ENCODE measurements at places on chromosomes 4 and X. TPM values are rescaled to one million over a fixed set of nuclear protein-coding genes. Genes with fewer than 3 reads are reported as not detected.

DNA sequence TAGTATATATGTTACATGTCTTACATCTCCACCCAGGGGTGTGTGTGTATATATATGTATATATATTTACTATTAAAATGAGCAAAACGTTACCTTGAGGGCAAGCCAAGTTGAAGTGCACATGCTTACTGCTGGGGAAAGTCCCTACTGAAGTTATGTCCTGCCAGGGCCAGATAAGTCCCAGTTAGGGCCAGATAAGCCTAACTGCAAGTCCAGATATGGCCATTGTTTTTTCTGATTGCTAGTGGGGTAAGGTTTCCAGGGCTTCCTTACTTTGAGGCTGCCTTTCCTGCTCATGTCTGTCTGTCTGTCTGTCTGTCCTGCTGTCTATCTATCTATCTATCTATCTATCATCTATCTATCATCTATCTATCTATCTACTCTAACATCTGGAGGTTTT lies 19.3 kb upstream of the ZNF81 start:
- no peaks in the 10 kb centered on the region for H3K36me3 ChIP-seq
- no peak for DNase-seq
- H3K4me1 ChIP-seq: no peaks in the 10 kb centered on the region
- no peak overlapping the region for H3K27ac ChIP-seq
- H3K27me3 ChIP-seq: peaks cover 31% of the 10 kb centered on the region
- no peak overlapping the region for H3K4me3 ChIP-seq

GRCh38 chr4:113116414-113117357 lies 67.2 kb downstream of the ANK2 start:
- H3K4me3 ChIP-seq: peak overlapping the region; percentile 30
- no peaks in the 10 kb centered on the region for H3K4me1 ChIP-seq
- H3K27ac ChIP-seq: no peak overlapping the region
- no peak for DNase-seq
- no peaks in the 10 kb centered on the region for H3K36me3 ChIP-seq

- no peaks in the 10 kb centered on the region for H3K36me3 ChIP-seq
- no peak overlapping the region for H3K27ac ChIP-seq
- H3K4me1 ChIP-seq: no peaks in the 10 kb centered on the region
- H3K27me3 ChIP-seq: no peaks in the 10 kb centered on the region
Measured at GRCh38 chr4:135120195-135120594, 918.6 kb upstream of the PABPC4L start.

GRCh38 chrX:67564475-67564874 lies 20.7 kb downstream of the AR start:
- H3K27me3 ChIP-seq: peaks cover 15% of the 10 kb centered on the region
- H3K4me1 ChIP-seq: no peaks in the 10 kb centered on the region
- H3K36me3 ChIP-seq: no peaks in the 10 kb centered on the region
- H3K4me3 ChIP-seq: no peak overlapping the region
- H3K27ac ChIP-seq: no peak overlapping the region

GRCh38 chrX:133948895-133949294 lies 36.5 kb downstream of the GPC3 start:
- no peak overlapping the region for H3K4me3 ChIP-seq
- peaks cover 40% of the 10 kb centered on the region for H3K27me3 ChIP-seq
- no peak for DNase-seq
- H3K27ac ChIP-seq: no peak overlapping the region
- H3K4me1 ChIP-seq: no peaks in the 10 kb centered on the region

- H3K4me1 ChIP-seq: no peaks in the 10 kb centered on the region
- H3K4me3 ChIP-seq: peak within 1 kb of the TSS; percentile 51
- H3K27ac ChIP-seq: peak within 1 kb of the TSS; percentile 68
- no peak for DNase-seq
- H3K27me3 ChIP-seq: no peaks in the 10 kb centered on the region
- no peaks in the 10 kb centered on the region for H3K36me3 ChIP-seq
Measured at GRCh38 chr4:88158489-88159228, at the start of gene ABCG2. Gene ABCG2 (minus strand): TSS chr4:88158639. CDS start chr4:88139995, 18,644 bp downstream.

- H3K27me3 ChIP-seq: no peaks in the 10 kb centered on the region
- peaks cover 5% of the 10 kb centered on the region for H3K4me1 ChIP-seq
Measured at GRCh38 chr4:173490817-173491528, 39.1 kb downstream of the HAND2 start.

DNA sequence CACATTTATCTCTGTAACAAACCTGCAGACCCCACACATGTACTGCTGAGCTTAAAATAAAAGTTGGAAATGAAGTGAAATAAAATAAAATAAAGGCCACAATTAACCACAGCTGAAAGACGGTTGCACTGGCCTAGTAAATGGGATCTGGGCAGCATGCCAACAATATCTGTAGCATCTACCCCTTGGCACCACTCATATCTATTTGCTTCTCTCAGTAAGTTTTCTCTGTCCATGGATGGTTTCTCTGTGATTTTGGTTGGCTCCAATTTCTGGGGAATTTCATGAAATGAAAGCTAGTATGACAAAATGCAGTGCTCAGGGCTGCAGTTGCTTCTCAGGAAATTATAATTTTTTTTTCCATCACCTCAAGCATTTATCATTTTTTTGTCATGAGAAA lies 172.0 kb upstream of the IL15 start:
- H3K4me1 ChIP-seq: no peaks in the 10 kb centered on the region
- no peak overlapping the region for H3K4me3 ChIP-seq
- no peaks in the 10 kb centered on the region for H3K27me3 ChIP-seq
- no peaks in the 10 kb centered on the region for H3K36me3 ChIP-seq

GRCh38 chrX:6363188-6363587 lies 134.5 kb upstream of the NLGN4X start:
- H3K27me3 ChIP-seq: no peaks in the 10 kb centered on the region
- no peaks in the 10 kb centered on the region for H3K36me3 ChIP-seq
- no peak overlapping the region for H3K4me3 ChIP-seq
- no peak overlapping the region for H3K27ac ChIP-seq

- H3K27ac ChIP-seq: no peak overlapping the region
- H3K27me3 ChIP-seq: no peaks in the 10 kb centered on the region
- H3K4me1 ChIP-seq: no peaks in the 10 kb centered on the region
- no peaks in the 10 kb centered on the region for H3K36me3 ChIP-seq
- no peak overlapping the region for H3K4me3 ChIP-seq
Measured at GRCh38 chr4:113419631-113420030, 341.9 kb downstream of the CAMK2D start.

- no peak for DNase-seq
- H3K36me3 ChIP-seq: no peaks in the 10 kb centered on the region
- H3K4me3 ChIP-seq: no peak overlapping the region
- H3K4me1 ChIP-seq: no peaks in the 10 kb centered on the region
- H3K27ac ChIP-seq: no peak overlapping the region
- no peaks in the 10 kb centered on the region for H3K27me3 ChIP-seq
Measured at GRCh38 chr4:120902925-120903324, 19.6 kb downstream of the PRDM5 start.

GRCh38 chrX:40864972-40865371 lies 129.6 kb upstream of the MED14 start:
- H3K4me1 ChIP-seq: no peaks in the 10 kb centered on the region
- H3K36me3 ChIP-seq: no peaks in the 10 kb centered on the region
- peaks cover 48% of the 10 kb centered on the region for H3K27me3 ChIP-seq

DNA sequence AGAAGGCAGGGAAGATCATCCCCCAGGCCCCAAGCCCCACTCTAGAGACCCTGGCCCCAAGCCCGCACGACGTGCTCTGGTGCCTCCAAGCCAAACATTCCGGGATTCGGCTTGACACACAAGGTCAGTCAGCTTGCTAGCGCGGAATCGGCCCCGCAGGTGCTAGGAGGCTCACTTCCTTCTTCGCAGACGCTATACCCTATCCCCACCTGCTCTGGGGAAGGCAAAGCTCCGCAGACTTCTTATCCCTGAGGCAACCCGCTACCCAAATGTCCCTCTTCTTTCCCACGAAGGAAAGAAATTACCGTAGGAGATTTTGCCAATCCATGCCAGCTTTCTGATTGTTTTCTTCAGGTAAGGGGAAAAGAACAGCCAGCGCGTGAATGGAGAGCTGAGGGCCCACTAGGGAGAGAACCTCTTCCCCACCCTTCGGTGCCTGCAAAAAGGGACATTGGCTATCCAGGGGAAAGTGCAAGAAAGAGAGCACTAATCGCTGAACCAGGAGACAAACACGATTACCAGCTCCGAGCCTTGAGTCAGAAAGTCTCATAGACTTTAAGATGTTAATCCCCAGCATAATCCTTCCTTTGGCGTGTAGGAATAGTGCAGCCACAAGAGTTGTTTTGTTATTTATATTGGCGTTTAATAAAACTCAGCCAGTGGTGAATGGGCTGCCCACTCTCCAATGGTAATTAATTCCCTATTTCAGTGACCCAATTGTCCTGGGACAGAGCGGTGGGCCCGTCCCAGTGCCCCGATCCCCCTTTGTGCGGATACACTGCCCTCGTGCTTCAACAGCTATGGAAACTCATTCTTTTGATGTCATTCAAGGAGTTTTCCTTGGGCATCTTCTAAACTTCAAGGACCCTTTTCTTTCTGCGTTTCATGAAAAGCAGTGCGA lies 5.4 kb upstream of the NEUROG2 start:
- no peak overlapping the region for H3K27ac ChIP-seq

Gene ENOPH1
- total RNA-seq: 30.8 TPM

Gene AKAP17A
- total RNA-seq: 62.3 TPM

Gene BST1
- 7.5 TPM for total RNA-seq

Gene POLA1
- total RNA-seq: 21.8 TPM

Gene AKAP4
- not detected for total RNA-seq

Gene NUDT10
- total RNA-seq: 1.6 TPM

Gene SLC10A4
- total RNA-seq: not detected

Gene MMAA
- 4.2 TPM for total RNA-seq
